HepG2 (cell line): ENCODE measurements at places on chromosomes 2 and 18. TPM values are rescaled to one million over a fixed set of nuclear protein-coding genes. Genes with fewer than 3 reads are reported as not detected.

Gene LHCGR
- total RNA-seq: not detected in 2 replicates

Gene SLC20A1
- 60.1 and 85.9 TPM in 2 replicates for total RNA-seq

Gene SKOR2
- total RNA-seq: not detected in 2 replicates

Gene MYO5B
- 24.0 and 34.9 TPM in 2 replicates for total RNA-seq

Gene PAX3
- total RNA-seq: not detected in 2 replicates

Gene SERPINB3
- total RNA-seq: not detected in 2 replicates

Gene KIAA2012
- total RNA-seq: not detected in 2 replicates

Gene CNGA3
- total RNA-seq: not detected in 2 replicates

Gene FN1
- 1,029 and 1,847 TPM in 2 replicates for total RNA-seq

Gene CDKL4
- total RNA-seq: 0.29 and 0.48 TPM in 2 replicates

GRCh38 chr2:100046961-100047947, 95.1 kb downstream of the AFF3 start:
- H3K4me1 ChIP-seq: no peaks in the 10 kb centered on the region
- H3K27me3 ChIP-seq: no peaks in the 10 kb centered on the region
- DNase-seq: no peak
- H3K4me3 ChIP-seq: no peak overlapping the region

DNA sequence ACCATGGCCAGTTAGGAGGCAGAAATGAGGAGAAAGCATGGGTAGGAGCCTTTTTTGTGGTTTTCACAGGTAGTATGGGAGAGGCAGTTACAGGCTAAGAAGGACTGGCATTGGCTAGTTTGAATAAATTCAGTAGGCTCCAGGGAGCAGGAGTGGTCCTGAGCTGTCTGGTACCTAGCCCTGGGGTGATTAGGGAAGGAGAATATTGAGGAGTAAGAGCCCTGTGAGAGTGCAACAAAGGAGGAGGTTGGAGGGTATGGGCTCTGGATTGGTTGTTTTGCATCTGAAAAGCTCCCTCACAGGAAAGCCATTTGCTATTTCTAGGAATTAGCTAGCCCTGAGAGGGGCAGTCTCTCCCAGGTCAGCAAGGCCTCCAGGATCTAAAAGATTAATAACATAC, 13.3 kb upstream of the TCF7L1 start:
- no peak overlapping the region for H3K4me3 ChIP-seq
- DNase-seq: no peak
- no peaks in the 10 kb centered on the region for H3K4me1 ChIP-seq
- no peaks in the 10 kb centered on the region for H3K27me3 ChIP-seq

GRCh38 chr18:55442561-55442960, 145.4 kb downstream of the TCF4 start:
- H3K4me3 ChIP-seq: no peak overlapping the region
- H3K27ac ChIP-seq: no peak overlapping the region
- H3K36me3 ChIP-seq: no peaks in the 10 kb centered on the region
- no peak for DNase-seq
- no peaks in the 10 kb centered on the region for H3K27me3 ChIP-seq

DNA sequence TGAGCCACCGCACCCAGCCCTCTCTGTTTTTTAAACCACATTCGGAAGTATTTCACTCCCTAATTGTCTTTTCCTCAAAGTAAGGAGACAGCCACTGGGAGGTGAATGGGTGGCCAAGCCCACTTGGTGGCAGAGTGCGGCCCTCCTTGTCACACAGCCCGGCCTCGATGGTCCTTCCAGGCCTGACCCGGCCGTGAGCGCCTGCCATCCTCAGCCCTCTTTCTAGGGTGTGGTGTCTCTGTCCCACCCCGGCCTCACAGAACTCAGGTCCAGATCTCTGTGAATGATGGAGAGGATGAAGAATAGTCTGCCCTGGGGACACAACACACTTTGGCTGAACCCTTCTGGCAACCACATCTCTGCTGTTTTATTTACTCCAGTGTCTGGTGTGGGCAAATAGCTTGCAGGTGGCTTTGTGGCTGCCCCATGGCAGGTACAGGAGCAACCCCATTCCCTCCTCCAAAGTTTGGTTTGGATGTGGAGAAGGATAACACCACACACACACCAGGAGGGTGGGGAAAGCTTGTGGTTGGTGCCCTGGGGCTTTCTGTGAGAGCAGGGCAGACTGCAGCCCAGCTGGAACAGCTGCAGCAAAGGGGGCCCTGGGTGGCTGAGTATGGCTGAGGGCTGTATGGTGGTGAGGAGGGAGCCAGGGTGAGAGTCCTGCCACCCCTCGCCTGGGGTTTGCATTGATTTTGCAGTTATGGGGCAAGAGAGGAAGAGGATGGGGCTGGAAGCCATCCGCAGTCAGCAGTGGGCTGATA, 88.6 kb downstream of the FAM168B start:
- DNase-seq: no peak
- H3K4me1 ChIP-seq: no peaks in the 10 kb centered on the region
- H3K27ac ChIP-seq: no peak overlapping the region
- H3K4me3 ChIP-seq: no peak overlapping the region

- H3K4me3 ChIP-seq: no peak overlapping the region
- H3K4me1 ChIP-seq: peaks cover 6% of the 10 kb centered on the region; the same call in 1 of the 2 replicates
- no peaks in the 10 kb centered on the region for H3K36me3 ChIP-seq
- no peak for DNase-seq
- H3K27ac ChIP-seq: no peak overlapping the region
- no peaks in the 10 kb centered on the region for H3K27me3 ChIP-seq
These were observed 482.5 kb downstream of the STK39 start for GRCh38 chr2:167764772-167765341.

- H3K36me3 ChIP-seq: no peaks in the 10 kb centered on the region
- peaks cover 25% of the 10 kb centered on the region for H3K4me1 ChIP-seq
- no peaks in the 10 kb centered on the region for H3K27me3 ChIP-seq
- H3K27ac ChIP-seq: no peak overlapping the region
These were observed 222.7 kb downstream of the PIEZO2 start for GRCh38 chr18:10926621-10927161.

DNA sequence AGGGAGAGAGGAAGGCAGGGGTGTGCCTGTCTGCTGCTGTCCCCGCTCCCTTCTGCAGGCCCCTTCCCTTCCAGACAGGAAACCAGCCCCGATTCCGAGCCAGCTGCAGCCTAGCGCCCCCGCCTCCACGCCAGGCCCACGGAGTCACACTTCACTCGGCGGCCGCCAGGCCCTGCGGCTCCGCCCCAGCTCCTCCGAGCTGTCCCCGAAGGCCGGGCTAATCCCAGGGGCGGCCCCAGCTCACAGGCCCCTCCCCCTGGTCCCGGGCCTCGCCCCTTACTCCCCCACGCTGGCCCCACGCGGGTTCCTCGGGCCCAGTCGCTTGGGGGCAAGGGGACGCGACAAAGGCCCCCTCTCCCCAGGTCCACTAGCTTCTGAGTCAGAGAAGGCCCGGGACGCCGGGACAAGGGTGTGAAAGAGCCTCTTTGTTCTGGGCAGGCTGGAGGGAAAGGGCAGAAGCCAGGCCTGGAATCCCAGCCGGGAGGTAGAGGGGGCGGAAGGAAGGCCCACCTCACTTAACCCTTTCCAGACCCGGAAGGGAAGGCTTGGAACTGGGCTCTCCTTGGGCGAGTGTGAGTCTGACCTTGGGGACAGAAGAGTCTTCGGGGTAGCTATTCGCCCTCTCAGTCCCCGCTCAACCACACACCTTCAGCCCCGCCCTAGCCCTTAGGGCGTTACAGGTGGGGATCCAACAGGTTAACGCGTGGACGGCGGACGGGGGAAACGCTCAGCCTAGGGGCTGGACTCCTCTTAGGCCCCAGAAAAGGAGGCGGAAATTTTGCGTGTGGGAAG, 1.2 kb downstream of the RTKN start:
- H3K27ac ChIP-seq: peak overlapping the region; percentile 91
- H3K4me1 ChIP-seq: peaks cover 66% of the 10 kb centered on the region
- H3K27me3 ChIP-seq: no peaks in the 10 kb centered on the region
- H3K4me3 ChIP-seq: peak overlapping the region; percentile 76
- peaks cover 40% of the 10 kb centered on the region for H3K36me3 ChIP-seq

DNA sequence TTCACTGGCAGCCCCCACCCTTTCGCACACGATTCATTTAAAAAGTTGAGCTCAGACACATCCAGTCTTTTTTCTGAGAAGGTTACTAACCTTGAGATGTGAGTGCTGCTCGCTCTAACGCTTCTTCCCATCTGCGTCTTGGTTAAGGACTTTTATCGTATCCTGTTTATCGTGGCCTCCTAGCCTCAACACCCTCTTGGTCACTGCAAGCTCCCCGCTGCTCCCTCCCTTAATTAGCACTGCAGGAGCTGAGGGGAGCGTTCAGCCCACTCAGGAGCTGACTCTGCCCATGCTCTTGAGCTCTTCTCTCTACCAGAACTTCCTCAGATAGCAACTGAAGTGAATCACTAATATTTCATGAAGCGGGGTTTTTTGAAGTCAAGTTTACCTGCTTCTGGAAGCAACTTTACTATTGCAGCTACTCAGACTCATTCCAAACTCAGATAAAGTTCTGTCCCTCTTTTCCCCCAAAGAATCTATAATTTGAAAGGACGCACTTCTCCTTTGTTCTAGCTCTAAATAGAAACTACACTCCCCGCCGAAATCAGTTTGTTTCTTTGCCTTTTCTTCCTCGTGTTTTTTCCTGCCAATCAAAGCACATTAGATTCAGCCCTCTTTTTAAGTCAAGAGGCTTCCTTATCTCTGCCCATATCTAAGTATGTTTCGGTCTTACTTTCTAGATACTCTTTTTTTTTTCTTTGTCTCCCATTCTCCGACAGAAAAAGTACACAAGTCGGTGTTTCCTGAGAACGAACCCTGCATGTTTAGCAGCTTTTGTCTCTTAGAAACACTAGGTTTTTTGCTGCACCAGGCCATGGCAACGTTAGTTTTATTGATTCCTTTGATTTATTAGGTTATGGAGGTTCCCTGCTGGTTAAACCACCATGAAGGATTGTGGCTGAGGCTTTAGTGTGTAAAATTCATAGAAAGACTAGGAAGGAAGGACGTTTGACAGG, 9.3 kb upstream of the CD226 start:
- peaks cover 8% of the 10 kb centered on the region; the same call in 1 of the 2 replicates for H3K4me1 ChIP-seq
- no peak for DNase-seq
- no peaks in the 10 kb centered on the region for H3K36me3 ChIP-seq
- no peaks in the 10 kb centered on the region for H3K27me3 ChIP-seq

DNA sequence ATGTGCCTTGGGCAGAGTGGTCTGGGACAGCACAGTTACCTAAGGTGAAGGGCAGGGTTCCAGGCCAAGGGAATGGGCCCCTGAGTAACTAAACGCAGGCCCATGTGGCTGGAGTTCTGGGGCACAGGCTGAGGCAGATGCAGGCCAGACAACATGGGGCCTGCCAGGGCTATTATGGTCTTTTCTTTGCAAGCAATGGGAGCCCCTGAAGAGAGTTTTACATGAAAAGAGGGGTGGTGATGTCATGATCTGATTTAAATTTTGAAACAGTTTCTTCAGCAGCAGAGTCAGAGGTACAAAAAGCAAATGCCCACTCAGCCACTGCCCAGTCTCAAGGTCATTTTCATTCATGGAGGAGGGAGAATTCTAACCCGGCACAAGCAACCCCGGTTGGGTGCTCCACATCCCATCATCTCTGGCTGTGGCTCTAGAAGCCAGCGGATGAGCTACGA, 5.6 kb downstream of the CHST10 start:
- H3K27me3 ChIP-seq: no peaks in the 10 kb centered on the region
- no peak for DNase-seq
- H3K27ac ChIP-seq: no peak overlapping the region
- peaks cover 16% of the 10 kb centered on the region for H3K4me1 ChIP-seq

DNA sequence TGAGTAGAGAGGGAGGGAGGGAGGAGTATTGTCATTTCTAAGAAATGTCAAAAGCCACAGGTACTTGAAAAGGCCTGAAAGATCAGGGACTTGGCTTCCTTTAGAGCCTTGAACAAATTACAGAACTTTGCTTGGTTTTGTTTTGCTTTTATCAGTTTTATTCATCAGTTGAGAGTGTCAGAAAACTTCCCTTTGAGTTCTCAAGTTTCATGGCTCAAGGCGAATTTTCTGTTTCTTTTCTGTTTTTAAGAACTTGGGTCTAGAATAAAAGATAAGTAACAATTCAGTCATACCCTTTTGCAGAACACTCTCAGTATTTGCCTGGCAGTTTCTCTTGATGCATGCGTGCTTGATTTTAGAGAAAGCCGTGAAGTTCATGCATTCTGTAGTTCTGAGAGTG, 531.9 kb downstream of the PARD3B start:
- no peaks in the 10 kb centered on the region for H3K36me3 ChIP-seq
- H3K27ac ChIP-seq: no peak overlapping the region
- H3K4me1 ChIP-seq: no peaks in the 10 kb centered on the region
- H3K4me3 ChIP-seq: no peak overlapping the region

DNA sequence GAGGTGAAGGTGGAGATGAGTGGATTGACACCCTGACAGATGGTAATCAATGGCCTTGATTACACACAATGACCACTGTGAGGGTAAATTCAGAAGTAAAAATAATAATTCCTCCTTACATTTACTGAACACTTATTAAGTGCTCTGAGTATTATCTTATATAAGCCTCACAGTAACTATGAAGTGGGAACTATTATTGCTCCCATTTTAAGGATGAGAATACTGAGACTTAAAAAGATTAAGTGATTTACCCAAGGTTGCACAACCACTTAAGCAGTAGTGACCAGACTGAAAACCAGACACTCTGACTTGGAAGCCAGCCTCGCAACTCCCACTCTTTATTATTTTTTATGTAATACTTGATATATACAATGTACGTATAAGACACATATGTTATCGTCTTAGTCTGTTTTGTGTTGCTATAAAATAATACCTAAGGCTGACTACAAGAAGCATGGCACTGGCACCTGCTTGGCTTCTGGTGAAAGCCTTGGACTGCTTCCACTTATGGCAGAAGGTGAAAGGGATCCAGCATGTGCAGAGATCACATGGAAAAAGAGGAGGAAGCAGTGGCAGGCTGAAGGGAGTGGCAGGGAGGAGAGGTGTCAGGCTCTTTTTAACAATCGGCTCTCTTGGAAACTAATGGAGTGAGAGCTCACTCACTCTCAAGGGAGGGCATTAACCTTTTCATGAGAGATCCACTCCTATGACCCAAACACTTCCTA, 41.5 kb upstream of the C1D start:
- H3K36me3 ChIP-seq: no peaks in the 10 kb centered on the region
- H3K4me1 ChIP-seq: no peaks in the 10 kb centered on the region
- H3K27me3 ChIP-seq: no peaks in the 10 kb centered on the region
- no peak for DNase-seq

DNA sequence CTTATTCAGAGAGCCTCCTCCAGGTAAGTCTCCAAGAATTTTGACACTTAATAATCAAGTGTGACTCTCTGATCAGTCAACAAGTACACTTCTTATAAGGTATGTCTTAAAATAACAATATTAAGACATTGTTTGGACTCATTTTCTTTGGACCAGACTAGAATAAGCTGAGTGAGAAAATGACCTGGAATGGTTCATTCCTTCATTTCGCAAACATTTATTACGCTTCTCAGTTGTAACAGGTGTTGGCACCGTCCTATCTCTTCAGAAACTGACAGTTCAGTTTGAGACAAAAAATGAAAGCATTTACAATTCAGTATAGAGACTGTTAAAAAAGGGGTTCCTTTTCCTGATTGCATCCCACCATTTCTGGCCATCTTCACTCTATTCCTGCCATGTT, 46.6 kb downstream of the TSPYL6 start:
- DNase-seq: no peak
- H3K36me3 ChIP-seq: no peaks in the 10 kb centered on the region
- no peak overlapping the region for H3K27ac ChIP-seq
- no peak overlapping the region for H3K4me3 ChIP-seq
- H3K4me1 ChIP-seq: peaks cover 73% of the 10 kb centered on the region
